ENCODE measurements at places on chromosomes 1 and 21.

GRCh38 chr1:20849100-20849499 lies 62.0 kb upstream of the HP1BP3 start:
- DNase-seq: no peak

GRCh38 chr1:237961754-237962153 lies 71.0 kb upstream of the ZP4 start:
- DNase-seq: no peak

- DNase-seq: no peak
Observed at GRCh38 chr1:30727824-30728223, 4.4 kb upstream of the MATN1 start.

GRCh38 chr1:32757213-32757895 lies 54.8 kb upstream of the SYNC start:
- DNase-seq: no peak

DNA sequence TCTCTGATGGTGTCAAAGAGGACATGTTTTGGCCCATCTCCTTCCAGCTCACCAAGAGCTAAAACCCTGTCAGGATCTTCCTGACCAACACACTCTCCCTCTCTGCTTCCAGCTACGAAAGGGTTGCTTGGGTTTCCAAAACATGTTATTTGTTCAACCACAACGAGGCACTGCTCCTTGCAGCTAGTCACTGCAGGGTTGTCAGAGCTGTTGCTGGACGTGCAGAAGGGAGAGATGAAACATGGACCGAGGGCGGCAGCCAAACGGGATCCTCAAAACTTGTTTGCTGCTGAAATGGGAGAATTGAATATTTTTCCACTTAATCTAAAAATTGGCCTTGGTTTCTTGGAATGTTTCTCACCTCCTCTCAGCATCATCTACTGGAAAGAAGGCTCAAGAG lies 12.4 kb downstream of the ZBTB18 start:
- no peak for DNase-seq

DNA sequence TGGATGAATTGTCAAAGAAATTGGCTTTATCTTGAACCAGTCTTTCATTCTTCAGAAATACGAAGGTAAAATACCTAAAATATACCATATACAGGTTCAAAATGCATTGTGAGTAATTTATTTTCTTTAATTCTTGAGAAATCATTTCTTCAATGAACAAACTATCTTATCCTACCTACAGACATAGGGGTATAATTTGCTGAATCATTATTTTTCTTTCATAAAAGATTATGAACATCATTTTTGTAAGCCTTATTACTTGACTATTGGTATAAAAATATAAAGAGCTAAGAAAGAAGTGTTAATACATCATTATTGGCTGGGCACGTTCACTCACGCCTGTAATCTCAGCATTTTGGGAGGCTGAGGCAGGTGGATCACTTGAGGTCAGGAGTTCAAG lies 167.7 kb downstream of the DNAH14 start:
- no peak for DNase-seq

DNA sequence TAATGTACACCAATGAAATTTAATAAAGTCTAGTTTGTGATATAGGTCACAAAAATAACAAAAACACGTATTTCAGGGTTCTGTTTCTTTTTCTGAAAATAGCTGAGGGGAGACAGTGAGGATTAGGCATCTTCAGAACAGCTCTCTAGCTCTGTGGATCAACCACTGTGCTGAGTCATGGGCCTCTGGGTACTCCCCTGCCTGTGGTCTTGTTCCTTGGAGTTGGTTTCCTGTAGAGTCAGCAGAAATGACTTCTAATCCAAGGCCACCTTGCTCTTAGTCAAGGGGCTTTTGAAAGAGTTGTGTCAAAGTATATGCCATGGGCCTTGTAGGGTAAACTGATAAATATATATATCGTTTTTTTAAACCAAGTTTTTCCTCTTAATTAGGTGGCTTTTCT lies 141.8 kb upstream of the ZRANB2 start:
- DNase-seq: no peak

GRCh38 chr1:117757668-117758067 lies 151.8 kb downstream of the TENT5C start:
- DNase-seq: no peak

- no peak for DNase-seq
Observed at GRCh38 chr1:23441446-23442148, 17.0 kb upstream of the TCEA3 start.
